ENCODE measurements at places on chromosomes 5 and 9.

- DNase-seq: no peak
Observed at GRCh38 chr5:34657274-34657921, 1.3 kb downstream of the RAI14 start.

GRCh38 chr5:135535420-135535819 is 344 bp downstream of the NEUROG1 start:
- no peak for DNase-seq

DNA sequence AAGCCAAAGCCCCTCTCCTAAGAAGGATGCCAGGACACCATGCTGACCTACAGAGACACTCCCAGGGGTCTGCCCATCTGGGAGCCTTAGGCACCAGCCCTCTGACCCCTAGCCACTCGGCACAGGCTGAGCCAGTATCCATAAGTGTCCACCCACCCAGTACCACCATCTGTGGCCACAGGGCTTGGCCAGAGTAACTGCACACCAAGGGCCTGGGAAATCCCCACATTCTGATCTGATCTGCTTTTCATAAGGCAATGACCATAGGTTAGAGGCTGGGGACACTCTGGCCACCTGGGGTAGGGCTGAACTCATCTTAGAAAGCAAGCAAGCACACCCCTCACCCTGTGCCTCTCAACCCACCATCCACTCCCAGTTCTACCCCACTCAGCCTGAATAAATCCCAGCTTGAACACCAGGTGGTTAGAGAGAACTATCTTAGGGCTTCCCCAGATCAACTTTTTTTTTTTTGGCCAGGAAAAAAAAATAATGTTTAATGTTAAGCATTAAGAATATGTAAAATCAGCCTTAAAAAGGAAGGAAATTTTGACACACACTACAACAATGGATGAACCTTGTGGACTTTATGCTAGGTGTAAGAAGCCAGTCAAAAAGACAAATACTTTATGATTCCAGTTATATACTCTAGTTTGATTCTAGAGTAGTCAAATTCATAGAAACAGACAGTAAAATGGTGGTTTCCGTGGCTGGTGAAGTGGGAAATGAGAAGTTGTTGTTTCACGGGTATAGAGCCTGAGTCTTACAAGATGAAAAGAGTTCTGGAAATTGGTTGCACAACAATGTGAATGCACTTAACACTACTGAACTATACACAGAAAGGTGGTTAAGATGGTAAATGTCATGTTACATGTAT is 6.2 kb downstream of the GNPDA1 start:
- DNase-seq: no peak

DNA sequence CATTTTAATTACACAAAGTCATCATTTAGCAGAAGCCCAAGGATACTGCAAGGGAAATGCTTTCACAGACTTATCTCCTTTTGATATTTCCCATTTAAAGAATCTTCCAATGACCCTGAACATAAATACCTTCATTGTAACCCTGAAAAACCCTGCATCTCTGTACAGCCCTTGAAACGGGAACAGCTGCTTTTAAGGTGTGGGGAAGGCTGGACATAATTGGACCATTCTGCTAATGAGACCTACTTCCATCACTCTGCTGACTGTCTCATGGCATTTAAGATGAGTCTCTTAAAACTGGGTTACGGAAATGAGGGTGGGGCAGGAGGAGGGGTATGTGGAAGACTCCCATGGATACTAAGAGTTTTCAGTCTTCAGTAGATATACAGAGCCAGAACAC is 485.8 kb downstream of the BRINP1 start:
- DNase-seq: no peak

DNA sequence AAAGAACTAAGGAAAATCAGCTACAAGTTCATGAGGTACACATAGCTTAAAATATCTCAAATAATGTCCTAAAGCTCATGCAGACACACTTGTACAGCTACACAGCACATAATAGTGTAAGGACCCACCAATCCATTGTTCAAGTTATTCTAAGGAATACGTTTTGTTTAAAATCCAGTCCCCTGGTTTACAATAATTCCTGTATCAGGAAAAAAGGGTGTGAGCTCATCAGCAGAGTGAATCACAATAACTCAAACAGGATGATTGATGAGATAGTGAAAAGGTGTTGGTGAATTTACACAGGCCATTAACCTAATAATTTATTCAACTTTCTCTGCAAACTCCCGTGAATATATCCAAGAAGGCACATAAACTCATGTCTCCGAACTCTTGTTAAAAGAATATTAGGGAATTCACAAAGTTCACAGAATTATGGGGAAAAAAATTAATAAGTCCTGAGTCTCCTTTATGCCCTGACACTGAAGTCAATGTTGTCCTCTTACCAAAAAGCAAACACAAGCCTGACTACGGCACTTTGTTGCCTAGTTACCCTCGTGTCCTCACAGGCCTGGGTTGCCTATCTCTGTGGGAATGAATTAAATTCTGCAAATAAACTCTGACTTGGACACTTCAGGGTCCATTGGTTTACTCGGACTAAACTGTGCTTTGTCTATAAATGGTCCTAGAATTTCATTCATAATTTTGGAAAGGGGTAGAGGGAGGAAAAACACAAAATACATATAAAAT is 142.8 kb upstream of the PDE4D start:
- DNase-seq: no peak

DNA sequence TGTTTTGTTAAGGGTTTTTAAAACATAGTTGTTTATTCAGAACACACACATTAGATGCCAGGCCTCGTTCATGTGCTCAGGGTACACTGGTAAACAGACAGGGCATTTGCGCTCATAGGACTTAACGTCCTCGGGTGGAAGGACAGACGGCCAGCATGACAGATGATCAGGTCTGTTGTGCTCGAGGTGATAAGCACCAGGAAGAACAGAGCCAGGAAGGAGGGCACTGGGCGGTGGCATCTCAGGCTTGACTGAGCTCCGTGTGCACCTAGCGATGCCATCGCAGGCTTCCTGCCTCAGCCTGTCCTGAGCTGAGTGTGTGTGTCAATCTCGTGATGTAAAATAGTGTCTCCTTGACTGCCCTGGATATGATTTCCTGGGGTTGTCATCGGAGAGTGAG is 96.5 kb downstream of the EHMT1 start:
- no peak for DNase-seq

DNA sequence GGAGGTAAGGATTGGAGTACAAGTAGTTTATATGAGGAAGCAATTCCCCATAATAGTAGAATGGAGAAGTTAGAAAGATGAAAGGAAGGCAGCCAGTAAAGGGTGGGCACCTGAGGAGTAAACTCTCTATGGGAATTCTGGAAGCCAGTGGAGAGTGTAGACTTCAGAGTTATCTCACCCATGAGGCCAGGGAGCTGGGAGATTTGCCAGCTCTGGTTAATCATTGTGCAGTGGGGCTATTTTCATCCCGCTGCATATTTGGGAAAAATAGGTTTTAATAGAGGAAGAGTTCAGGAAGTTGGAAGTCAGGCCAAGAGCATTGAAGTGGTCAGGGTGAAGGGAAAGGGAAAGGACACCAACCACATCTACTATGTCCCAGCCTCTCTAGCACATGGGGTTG is 242.3 kb upstream of the BRINP1 start:
- DNase-seq: no peak

- no peak for DNase-seq
Observed at GRCh38 chr5:88544671-88545070, 276.0 kb upstream of the TMEM161B start.

- no peak for DNase-seq
Observed at GRCh38 chr9:10339152-10339551, 273.6 kb downstream of the PTPRD start.

GRCh38 chr9:118569148-118569547 is 800.1 kb downstream of the BRINP1 start:
- DNase-seq: no peak

DNA sequence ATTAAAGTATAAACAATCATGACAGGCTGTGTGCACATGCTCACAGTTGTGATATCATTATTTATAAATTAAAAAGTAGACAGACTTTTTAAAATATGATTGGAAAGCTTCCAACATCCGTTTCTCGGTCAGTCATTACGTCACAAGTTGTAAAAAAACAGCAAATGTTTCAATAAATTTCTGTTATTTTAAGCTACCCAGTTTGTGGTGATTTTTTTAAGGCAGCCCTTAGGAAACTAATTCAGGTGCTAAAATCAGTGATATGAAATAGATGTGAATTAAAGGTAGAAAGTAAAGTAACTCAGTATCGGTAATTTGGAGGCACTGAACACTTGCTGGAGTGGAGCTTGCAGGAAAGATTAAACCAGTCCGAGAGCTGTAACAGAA is 1.2 kb downstream of the CCNH start:
- DNase-seq: no peak

DNA sequence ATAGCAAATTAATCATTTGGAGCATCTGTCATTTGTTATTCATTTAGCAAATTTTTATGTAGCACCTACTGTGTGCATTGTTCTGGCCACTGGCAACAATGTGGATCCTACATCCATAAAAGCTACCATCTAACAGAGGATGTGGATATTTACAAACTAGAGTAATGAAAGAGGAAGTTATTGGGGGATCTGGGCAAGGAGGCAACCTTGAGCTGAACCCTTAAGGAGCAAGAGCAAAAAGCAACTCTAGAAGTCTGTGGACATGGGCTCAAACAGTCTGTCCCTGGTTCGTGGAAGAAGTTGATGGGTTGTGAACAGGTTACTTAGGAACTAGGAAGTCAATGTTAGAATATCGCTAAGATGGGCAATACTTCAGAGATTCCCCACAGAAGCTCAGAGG is 259.9 kb downstream of the SYK start:
- no peak for DNase-seq

- DNase-seq: no peak
Observed at GRCh38 chr9:37961351-37961750, 57.4 kb upstream of the SLC25A51 start.
